ENCODE measurements at places on chromosomes 1 and 21.

DNA sequence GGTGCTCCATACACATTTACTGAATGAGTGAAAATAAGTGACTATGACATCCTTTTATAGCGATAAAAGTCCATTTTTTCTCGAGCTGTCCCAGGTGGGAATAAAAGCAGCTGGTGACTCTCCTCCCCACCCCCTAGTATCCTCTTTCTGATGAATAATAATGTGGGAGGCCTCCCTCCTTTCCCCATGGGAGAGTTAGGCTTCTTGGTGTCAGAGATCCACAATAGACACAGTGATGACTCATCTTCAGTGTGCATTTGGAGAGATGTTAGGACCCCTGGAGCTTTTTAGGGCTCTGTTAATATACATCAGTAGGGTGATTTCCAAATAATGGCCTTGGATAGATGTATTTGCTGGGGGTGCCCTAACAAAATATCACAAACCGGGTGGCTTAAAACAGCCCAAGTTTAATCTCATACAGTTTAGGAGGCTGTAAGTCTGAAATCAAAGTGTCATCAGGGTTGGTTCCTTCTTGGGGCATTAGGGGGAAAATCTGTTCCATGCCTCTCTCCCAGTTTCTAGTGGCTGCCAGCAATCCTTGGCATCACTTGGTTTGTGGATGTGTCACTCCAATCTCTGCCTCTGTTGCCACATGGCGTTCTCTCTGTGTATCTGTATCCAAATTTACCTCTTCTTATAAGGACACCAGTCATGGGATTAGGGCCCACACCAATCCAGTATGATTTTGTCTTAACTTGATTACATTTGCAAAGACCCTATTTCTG lies 4.4 kb upstream of the PHC2 start:
- DNase-seq, result no peak

- DNase-seq, result no peak
These were observed 316.8 kb upstream of the SNX7 start for GRCh38 chr1:98344731-98345130.

- DNase-seq, result peak; percentile 10
These were observed 36.4 kb downstream of the ZNF697 start for GRCh38 chr1:119611701-119612113.

DNA sequence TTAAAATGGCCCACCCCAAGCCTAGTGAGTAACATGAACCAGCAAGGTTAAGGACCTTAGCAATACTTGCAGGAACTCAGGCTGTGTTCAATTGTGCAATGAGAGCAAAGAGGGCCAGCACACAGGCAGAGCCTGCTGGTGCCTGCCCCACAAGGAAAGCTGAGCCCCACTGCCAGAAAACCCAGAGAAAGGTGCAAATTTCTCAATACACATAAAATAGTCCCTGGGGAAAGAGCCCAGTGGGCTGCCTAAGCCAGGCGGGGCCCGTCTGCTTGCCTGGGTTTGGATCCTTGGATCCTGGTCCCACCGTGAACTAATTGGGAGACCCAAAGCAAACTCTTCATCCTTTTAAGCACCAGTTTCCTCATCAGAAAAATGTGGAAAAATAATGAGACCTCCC lies 128.5 kb upstream of the CACNA1E start:
- no peak for DNase-seq

DNA sequence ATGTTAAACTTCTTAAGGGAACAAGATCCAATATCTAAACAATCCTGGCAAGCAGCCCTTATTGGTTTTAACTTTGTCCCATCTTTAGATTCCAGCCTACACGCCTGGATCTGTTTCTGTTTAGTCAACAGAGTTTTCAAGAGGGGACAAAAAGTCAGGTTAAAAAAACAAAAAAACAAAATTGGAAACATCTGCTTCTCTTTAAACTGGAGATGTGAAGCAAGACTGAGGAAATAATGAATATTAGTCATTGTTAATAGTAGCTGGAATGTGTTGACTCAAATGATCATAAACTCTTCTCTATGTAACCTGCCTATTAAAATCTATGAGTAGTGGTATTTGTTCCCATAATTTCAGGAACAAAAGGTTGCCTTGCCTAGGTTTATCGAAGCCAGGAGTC lies 55.0 kb downstream of the NID1 start:
- DNase-seq, result no peak

DNA sequence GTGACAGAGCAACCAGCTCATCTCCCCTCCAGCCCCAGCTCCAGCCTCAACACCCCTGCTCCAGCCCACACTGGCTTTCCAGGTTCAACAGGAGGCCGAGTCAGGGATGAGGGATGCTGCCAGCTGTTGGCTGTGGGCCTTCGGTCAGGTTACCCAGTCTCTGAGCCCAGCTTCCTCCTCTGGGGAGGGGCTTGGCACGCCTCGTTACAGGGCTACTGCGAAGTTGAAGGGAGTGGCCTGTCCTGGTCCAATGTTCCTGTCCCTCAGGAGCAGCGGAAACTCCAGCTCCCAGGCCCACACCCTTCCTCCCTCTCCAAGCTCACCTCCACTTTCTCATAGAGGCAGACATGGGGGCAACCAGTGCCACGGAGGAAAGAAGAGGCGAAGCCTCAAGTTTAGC lies 15.1 kb upstream of the TAS1R2 start:
- DNase-seq, result no peak

GRCh38 chr1:204321665-204322064 lies 38.1 kb downstream of the PLEKHA6 start:
- DNase-seq, result no peak

- no peak for DNase-seq
These were observed 39.3 kb downstream of the TCP10L start for GRCh38 chr21:32545948-32546441.

GRCh38 chr1:2515763-2516080 lies 10.7 kb downstream of the PANK4 start:
- DNase-seq, result no peak

- DNase-seq, result peak; percentile 51
These were observed 3.3 kb upstream of the CNR2 start for GRCh38 chr1:23916209-23917131.

DNA sequence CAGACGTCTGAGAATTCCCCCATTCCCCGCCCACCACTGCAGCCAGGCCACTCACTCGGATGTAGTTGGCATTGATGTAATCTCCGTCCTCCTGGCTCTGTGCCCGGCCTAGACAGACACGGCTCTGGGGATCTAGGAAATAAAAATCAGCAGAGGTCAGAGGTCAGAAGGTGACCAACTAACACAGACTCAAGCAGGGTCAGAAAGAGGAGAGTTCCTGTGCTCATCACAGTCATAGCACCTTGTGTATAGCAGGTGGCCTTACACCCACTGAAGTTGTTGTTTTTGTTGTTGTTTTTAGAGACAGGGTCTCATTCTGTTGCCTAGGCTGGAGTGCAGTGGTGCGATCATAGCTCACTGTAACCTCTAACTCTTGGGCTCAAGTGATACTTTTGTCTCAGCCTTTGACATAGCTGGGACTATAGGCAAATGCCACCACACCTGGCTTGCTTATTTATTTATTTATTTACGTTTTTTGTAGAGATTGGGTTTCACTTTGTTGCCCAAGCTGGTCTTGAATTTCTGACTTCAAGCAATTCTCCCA lies 4.9 kb downstream of the PTPN7 start:
- DNase-seq, result no peak

DNA sequence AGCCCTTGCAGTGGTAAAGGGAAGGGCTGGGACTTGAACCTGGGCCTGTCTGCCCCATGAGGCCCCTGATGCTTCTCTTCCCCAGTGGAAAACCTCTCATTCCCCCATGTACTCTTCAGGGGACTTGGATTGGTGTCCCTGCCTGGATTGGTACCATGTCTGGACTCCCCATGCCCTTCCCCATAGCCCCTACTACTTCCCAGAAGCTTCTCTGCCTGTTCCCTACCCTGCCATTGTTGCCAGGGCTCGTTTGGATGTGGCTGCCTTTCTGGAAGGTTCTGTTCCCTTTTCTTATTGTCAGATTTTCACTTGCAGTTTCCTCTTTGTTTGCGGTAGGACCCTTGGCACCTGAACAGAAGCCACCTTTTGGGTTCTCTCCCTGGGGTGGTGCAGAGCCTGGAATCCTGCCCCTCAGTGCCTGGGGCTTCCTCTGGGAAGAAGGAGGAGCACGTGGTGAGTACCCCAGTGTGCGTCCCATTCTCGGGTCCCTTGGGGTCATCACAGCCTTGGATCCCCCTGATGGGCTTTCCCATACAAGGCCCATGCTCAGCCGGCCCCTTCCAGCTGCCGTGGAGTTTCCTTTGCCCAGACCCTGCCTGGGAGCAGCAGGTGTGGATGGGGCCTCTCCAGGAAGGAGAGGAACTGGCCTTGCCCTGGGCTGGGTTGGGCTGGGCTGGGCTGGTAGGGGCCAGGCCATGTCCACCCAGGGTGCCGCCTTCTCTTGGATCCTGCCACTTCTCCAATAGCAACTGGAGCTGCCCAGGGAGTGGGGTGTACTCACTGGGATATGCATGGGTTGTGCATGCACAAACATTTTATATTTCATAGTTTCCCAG lies 281.1 kb downstream of the PTPRU start:
- no peak for DNase-seq

DNA sequence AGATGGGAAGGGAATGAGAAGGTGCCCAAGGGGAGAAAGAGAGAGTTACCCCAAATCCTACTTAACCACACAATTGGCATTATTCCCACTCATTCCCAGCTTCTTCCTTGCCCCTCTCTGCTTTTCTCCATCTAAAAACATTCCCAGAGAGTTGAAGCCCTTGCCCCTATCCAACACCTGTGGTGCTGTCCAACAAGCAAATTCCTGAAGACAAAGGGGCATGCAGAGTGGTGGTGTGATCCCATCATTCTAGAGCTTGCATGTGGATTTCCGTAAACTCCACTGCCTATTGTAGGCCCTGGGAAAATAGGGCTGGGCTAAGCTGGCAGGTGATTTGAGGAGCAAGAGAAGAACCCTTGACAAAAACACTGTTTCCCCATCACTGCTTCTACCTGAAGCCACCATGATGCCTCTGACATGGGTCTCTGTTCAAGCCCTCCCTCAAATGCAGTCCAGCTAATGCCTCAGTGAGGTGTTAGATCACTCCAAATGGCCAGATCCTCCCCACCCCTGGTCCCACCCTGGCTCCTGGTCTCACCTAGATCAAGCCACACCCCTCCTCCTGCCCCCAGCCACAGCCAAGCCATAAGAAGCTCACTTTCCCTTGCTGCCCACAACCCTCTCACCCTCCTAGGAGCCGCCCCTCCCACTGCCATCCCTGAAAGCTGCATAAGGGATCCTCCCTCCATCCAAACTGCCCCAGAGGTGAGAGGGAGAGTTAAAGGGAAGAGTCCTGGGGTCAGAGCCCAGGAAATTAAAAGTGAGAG lies 29.5 kb downstream of the SYT2 start:
- no peak for DNase-seq

DNA sequence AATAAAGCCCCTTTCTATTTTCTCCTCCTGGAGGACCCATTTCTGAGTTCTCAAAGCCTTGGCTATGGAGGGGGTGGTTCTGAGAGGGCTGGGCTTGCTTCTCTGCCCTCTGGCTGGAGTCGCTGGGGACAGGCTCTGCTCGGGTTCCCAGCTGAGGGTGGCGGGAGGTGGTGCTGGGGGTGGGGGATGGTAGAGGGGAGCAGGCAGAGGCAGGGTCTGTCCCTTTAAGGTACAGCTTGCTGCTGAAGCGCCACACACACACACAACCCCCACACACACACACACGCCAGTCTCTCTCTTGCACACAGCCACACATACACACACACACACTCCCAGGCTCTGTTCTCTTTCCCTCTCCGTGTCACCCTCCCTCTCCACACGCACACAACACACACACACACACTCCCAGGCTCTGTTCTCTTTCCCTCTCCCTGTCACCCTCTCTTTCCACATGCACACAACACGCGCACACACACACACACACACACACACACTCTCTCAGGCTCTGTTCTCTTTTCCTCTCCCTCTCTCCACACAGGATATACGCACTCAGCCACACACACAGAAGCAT lies 69.8 kb upstream of the SSBP3 start:
- DNase-seq, result no peak

DNA sequence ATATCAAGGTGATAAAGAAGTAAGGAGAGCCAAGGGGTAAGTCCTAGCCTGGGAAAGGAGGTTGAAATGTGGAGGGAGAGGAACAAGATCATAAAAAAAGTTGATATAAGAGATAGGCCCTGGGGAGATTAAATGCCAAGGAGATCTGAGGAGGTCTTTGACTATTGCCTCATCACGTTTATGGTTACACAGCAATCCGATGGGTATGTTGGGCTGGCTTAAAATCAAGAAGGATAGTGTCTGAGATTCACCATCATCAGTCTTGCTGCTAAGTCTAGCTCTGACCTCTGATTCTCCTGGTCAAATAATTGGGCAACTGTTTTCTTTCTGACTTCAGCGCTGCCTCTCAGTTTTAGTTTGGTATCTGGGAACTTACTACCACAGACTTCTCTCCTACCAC lies 416.3 kb downstream of the GPATCH2 start:
- DNase-seq, result no peak

DNA sequence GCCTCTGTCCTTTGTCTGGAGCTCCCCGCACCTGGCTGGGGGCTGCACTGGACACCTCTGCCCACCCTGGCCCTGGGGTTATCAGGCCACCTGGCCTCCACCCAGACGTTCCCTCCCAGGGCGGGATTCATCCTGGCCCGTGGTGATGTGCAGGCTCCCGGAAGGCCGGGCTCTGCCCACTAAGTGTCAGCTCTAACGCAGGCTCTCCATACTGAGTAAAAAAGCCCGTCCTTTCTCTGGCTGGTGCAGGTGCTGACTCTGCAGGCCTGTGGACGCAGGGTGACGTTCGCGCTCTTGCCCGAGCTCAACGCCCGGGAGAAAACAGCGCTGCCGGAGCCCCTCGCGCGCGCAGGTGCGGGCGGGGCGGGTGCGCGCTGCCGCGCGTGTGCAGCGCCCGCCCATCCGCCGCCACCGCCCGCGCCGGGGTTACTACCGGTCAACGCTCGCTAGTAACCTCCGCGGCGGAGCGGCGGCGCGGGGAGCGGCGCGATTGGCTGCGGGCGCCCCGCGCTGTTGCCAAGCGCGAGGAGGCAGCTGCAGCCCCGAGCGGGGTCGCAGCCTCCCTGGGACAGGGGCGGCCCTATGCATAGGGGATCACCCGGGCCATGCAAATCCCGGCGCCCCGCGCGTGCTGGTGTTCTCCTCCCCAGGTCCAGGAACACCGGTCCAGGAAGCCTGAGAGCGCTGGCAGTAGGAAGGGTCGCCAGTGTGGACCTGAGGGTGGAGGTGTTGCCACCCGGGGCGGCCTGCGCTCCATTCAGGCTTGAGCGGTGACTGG lies 15.7 kb downstream of the ABCG1 start:
- peak; percentile 86 for DNase-seq
